ENCODE measurements at places on chromosomes 2 and 18.

- no peak for DNase-seq
Observed at GRCh38 chr2:60475123-60475830, 78.2 kb downstream of the BCL11A start.

DNA sequence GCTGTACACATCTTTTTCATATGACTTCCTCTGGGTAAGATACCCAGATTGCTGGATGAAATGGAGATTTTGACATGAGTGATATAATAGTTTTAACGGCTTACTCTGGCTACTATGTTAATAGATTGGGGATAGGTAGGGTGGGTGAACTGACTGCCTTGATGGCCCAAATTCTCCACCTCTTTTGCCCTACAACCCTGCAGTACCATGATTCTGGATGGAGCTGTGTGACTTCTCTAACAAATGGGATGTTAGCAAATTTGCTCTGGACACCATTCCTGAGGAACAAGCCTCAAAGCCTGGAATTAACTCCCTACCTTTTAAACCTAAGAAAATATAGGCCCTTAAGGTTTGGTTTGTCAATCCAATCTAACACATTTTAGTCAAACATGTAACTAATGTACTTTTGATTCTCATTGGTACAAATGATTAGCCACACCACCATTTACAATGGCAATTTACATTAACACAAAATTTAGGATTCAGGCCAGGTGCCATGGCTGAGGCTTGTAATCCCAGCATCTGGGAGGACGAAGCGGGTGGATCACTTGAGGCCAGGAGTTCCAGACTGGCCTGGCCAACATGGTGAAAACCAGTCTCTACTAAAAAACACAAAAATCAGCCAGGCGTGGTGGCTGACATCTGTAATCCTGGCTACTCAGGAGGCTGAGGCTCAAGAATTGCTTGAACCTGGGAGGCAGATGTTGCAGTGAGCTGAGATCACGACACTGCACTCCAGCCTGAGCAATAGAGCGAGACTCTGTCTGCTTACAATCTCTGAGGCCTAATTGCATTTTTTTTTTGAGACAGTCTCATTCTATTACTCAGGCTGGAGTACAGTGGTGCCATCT, 12.8 kb downstream of the CLK1 start:
- no peak for DNase-seq

GRCh38 chr2:126429103-126429502, 226.9 kb upstream of the GYPC start:
- DNase-seq = no peak

DNA sequence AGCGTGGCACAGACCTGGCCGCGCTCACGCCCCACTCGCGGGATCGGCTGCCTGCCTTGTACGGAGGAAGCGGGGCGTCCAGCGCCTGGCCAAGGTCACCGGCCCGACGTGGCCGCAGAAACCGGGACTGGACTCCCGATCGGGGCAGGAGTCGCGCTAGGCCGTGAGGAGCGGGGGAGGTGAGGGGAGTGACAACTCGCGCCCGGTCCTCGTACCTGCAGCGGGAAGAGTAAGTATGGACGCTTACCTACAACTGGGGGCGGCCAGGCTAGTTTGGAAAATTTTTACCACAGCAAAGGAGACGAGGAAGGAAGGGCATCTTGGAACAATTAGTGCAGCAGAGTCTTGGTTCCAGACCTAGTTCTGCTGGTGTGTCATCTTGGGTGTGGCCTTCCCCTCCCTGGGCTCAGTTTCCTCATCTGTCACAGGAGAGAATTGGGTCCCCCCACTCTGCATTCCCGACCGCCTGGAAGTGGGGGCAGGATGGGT, 693 bp downstream of the UBE2F start:
- DNase-seq = peak; percentile 51

GRCh38 chr18:68733707-68734106, 18.8 kb upstream of the TMX3 start:
- DNase-seq = no peak

GRCh38 chr2:37389989-37390765, 45.7 kb downstream of the QPCT start:
- peak; percentile 54 for DNase-seq

DNA sequence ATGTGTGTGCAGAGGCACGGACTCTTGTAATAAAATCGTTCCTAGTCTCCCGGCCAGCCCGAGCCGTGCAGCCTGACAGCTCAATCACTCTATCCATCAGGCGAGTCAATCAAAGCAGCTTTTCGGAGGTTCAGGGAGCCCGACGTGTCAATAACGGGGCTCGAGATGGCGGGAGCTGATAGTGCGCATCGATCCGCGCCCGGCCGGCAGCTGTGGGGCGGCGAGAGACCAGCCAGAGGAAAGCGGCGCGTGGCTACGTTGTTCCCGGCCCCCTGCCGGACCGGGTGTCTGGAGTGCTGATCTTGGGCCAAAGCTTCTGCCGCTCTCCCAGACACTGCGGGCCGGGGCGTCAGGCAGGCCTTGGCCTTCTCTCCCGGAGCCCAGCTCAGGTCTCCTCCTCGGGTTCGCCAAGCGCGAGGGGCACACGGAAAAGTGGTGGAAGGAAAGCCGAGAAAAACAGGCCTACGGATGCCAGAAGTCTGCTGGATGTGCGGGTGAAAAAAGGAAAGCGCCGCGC, 2.4 kb downstream of the EN1 start:
- DNase-seq = no peak

DNA sequence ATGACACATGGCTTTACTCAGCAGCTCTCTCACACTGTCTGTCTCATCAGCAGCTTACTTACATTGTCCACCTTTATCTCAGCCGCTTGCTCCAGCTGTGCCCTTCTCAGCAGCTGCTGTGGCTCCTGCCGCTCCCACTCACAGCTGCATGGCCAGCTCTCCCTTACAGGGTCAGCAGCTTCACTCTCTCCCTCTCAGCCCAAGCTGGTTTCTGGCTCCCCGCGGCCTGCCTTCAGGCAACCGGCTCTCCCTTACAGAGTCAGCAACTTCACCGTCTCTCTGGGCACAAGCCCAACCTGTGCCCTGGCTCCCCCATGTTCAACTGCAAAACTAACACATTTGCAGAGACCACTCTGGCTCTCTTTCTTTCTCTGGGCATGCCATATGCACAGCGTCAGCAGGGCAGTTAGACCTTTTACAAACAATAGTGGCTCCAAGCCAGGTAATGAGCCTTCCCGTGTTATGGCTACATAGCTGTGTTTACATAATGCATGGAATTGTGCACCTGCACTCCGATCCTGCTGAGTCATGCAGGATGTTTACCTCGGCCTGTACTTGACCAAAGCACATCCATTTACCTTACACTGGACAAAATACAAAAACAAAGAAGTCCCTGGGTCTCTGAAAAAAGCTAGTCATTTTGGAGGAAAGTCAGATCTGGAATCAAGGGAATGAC, 167.3 kb downstream of the DOK6 start:
- DNase-seq = no peak

- no peak for DNase-seq
Observed at GRCh38 chr2:70630761-70631160, 77.1 kb upstream of the TGFA start.

DNA sequence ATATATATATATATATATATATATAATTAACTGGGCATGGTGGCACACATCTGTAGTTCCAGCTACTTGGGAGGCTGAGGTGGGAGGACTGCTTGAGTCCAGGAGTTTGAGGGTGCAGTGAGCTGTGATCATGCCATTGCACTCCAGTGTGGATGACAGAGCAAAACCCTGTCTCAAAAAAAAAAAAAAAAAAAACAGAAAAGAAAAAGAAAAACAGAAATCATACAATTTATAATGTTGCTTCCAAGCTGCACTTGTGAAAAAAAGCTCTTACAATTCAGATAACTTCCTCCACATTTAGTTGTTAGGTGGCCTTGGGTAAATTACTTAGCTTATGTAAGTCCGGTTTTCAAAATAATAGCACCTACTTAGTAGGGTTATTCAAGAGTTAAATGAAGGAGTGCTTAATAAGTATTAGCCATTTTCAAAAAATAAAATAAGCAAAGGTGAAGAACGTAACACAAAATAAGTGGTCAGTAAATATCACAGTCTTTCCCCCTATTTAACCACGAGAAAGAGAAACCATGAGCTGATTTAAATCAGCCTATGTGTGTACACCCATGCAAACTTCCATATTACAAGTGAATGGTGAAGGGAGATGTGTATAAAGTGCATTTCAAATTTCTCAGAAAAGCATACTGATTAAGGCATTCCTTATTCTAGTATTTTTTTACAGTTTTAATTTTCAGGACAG, 2.3 kb downstream of the WIPF1 start:
- no peak for DNase-seq

GRCh38 chr2:148965623-148966437, 72.7 kb upstream of the LYPD6B start:
- no peak for DNase-seq

DNA sequence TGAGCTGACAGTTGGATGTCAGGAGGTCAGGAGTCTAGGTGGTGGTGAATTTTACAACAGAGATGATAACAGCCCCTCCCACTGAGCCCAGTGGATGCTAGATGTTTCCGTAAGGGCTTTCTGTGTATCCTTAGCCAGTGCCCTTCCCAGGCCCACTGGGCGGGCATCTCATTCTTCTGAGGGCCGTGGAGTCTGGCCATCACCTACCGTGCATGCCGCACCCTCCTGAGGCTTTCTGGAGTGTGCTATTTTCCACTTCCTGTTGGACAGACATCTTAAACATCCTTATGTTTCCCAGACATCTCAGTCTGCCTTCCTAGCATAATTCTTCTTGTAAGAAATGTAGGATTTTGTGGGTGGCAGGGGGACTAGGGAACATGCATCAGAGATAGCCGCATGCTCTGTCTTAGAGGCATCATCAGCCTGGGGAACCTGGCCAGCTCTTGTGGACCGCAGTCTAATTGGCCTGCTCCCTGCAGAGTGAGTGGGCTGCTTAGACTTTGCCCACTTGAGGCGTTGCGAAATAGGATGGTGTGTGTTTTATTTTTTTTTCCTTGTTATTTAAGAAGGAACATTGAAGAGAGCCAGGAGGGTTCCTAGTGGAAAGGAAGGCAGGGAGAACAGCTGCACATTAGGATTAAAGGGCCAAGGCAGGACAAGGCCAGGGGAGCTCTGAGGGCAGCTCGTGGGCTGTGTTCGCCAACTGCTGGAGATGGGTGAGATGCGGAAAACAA, 135.8 kb downstream of the SH3RF3 start:
- peak; percentile 49 for DNase-seq

DNA sequence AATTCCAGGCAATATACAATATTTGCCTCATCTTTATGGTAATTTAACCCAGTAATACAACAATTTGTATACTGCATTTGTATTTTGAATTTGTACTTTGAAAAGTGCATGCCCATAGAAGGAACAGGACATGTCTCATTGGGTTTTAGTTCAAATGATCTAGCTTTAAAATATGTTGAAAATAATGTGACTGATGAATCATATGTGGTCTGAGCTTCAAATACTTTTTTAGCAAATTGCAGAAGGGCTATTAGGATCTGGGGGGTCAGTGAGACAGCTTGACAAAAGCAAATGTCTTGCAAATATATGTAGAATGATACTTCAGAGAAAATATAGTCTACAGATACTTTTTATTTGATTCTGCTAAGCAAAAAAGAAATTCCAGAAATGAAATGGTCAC, 248.9 kb downstream of the DCC start:
- no peak for DNase-seq

- DNase-seq = peak; percentile 58
Observed at GRCh38 chr18:79912409-79912991, 39.0 kb downstream of the SLC66A2 start.

- DNase-seq = peak; percentile 26
Observed at GRCh38 chr2:12452185-12452584, 264.6 kb upstream of the TRIB2 start.

Measured in AG08396 (cell line).